Activated T-helper 1 cell treated with anti-CD3 and anti-CD28 coated beads, Interleukin-2, amount 50 U/mL, for 16 hours (primary cell): ENCODE measurements at places on chromosomes 11 and 22.

DNA sequence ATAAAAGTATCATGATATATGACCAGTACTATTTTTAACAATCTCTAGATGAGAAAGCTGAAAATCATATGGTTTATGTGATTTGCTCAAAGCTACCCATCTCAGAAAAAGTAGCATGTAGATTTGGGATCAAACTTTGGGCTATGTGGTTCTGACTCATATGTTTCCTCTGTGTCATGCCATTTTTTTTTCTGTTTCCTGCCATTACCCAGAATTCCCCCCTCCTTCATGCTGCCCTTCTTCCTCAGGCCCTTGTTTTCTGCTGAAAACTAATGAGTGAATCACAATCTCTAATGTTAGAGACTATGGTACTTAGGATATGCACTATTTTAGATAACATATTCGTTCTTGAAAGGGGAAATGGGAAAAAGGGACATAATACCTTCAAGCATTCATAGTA lies 80.7 kb downstream of the JRKL start:
- DNase-seq: no peak

DNA sequence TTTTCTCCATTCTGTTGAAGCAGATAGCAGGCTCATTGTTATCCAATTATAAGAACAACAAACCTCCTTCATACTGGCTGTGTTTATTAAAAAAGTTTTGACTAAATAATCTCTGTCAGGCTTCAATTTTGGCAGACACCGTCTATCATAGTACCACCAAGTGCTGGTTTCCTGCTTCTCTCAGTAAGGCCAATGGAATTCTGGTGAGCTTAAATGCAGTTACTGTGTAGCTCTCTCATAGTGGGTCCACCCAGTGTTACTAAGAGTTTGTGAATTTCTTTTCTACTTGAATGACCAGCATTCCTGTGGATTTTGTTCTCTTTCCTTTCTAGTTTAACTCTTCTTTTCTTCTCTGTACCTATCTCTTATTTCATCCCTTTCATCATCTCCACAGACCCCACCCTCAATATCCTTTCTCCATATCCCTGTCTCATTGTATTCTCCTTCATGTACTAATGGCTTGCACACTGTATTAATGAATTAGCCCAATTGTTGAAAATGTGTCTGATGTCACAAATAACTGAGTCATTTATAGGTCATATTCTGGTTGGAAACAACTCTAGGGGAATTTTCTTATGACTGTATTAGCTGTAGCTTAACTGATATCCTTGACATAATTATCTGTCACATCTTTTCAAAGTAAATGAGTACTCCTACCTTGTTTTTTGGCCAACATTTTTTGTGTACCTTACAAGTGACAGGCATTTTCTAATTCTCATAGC lies 372.1 kb downstream of the FAT3 start:
- DNase-seq: no peak

GRCh38 chr11:122963961-122964360 lies 17.7 kb downstream of the BSX start:
- no peak for DNase-seq

DNA sequence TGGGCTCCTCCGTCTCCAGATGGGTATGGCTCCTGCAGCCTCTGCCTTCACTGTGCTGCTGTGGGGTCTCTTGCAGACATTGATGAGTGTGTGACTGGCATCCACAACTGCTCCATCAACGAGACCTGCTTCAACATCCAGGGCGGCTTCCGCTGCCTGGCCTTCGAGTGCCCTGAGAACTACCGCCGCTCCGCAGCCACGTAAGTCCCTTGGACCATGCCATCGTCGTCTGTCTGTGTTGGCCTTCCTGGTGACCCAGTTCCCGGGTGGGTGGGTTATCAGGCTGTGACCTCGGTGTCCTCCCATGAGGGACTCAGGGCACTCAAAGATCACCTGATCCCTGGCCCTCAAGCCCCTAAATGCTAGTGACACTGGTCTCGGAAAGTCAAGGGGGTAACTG lies 47.7 kb downstream of the FBLN1 start:
- DNase-seq: no peak

DNA sequence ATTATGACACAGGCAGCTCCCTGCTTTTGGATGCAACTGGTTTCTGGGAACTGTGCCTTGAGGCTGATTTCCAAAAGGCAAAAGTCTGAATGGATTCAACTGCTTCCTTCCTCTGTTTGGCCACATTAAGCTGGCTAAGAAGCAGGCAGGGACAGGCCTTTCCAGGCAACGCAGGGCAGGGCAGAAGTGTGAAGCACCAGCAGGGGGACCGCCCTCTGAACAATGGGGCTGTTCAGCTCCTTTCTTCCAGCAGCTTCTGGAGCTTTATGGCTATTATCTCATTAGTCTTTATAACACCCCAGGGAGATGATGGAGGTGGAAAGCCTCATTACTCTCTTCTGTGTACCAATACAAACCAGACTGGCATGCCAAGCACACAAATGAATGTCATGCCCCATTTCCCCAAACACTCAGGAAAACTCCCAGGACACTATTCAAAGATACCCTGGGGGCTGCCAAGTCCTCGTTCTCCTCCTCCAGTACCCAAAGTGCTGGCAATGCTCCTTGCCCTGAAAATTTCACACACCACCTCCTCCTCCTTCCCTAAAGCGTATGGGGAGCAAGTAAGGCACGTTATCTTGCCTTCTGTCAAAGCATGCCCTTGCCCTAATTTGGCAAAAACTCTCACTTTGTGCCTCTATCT lies 21.3 kb downstream of the MORC2 start:
- DNase-seq: no peak

GRCh38 chr11:90846628-90847027 lies 623.8 kb upstream of the CHORDC1 start:
- DNase-seq: no peak

- DNase-seq: no peak
These were observed 29.1 kb downstream of the BRD1 start for GRCh38 chr22:49798486-49799151.

GRCh38 chr11:96001037-96001436 lies 77.1 kb upstream of the MTMR2 start:
- no peak for DNase-seq

DNA sequence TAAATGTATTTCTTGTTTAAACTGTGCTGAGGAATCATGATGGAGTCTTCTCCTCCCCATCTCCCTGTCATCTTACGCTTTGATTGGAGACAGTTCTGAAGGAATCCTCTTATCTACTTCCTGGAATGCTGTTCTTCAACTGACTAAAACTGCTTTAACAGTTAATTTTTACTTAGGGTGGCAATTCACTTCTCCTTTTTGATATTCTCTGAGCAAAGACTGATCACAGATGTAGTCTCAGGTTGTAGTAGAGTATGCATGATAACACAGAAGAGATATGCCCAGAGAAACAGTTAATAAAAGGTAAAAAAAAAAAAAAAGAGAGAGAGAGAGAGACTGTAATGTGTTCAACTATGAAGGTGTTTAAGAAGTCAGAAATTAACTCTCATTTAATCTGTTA lies 1.4 kb upstream of the CASP5 start:
- no peak for DNase-seq

DNA sequence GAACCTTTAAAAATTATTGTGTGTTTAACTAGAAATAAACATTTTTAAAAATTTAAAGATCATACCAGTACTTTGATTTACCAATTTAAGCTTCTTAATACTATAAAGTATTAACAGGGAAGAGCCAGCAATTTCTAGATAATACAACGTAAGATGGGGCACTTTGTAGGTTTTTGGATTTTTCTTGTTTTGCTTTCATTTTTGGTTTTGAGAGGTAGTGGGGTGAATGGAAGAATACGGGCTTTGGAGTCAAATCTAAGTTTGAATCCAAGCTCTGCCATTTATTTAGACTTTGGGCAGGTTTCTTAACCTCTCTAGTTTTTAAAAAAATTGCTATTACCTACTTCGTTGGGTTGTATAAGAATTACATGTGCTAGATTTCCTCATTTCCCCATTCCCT lies 44.9 kb downstream of the CSTPP1 start:
- DNase-seq: no peak

DNA sequence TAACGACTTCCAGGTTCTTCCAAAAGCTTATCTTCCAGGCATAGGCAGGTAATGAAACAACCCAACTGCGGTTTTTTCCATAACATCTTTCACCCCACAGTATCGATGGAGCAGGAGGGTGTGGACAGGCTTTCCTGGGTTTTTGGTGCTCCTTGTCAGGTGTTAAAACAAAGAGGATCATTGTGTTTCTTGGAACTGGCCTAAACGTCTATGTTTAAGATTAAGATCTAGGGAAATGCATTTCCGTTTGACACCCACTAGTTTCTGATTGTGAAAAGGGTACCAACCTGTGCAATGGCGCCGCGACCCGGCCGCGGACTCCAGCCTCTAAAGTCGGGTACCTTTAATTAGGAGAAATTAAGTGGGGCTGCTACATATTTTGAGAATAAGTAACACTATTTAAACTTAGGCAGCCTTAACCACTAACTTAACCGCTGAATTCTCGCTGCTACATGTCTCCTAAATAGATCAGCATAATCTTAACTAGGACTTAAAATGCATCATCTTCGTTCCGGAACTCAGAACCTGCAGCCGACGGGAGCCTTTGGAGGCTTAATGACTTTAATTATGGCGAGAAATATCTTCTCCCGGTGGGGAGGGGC lies 31.5 kb downstream of the C22orf31 start:
- no peak for DNase-seq

DNA sequence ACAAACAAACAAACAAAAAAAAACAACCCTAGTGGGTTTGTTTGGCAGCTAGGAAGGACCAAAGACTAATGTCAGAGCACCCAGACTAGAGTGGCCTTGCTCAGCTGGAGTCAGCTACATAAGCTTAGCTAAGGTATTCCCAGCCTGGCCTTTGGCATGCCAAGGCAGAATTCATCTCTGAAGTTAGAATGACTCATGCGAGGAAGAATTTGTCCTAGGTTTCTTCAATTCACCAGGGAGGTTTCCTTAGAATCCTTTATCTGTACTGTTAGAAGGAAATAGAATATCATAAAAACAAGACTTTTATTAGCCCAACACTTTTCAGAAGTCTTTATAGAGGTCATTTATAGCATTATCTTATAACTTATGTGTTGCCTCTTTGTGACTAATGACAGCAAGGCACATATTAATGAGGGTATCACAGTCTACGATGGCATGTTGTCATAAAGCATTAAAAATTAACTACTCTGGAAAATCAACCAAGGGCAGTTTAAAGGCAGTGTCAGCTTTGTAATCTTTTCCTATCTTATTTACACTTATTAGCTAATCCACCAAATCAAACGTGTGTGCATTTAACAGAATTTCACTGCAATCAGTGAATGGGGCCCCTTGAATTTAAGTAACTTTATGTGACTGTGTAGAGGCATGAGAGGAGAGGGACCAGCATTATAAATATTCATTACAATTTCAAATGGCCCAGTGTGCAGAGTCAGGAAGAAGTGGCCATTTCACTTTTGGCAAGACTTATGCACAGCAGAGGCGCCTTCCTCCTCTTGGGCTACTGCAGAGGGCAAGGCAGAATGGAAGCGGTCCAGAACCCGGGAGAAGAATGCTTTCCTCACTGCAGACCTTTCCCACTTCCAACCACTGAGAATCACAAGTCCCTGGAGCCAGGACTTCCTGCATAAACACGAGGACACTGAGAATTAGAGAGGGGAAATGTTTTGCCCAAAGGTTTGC lies 36.3 kb downstream of the SLC5A1 start:
- no peak for DNase-seq

- no peak for DNase-seq
These were observed 9.6 kb upstream of the C1QTNF6 start for GRCh38 chr22:37197451-37198257.

GRCh38 chr11:87203907-87204602 lies 166.3 kb downstream of the TMEM135 start:
- no peak for DNase-seq

GRCh38 chr11:1404461-1405185 lies 14.9 kb downstream of the BRSK2 start:
- DNase-seq: no peak

GRCh38 chr11:104275992-104276391 lies 112.0 kb upstream of the PDGFD start:
- no peak for DNase-seq

DNA sequence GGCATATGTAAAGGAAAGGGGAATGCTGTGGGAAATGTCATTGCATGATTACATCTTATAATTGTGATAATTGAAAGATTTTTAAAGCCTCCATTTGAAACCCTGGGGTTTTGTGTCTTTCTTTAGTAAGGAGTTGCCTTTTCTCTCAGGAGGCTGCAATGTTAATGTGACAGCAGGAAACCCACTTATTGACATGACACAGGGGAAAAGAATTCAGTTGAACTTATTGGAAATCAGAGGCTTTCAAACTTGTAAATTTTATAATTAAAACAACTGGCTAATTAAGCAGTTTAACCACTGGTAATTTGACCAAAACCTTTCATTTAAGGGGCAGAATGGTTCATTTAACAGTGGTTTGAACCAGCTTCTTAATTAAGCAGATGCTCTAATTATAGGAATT lies 31.2 kb downstream of the MRPL48 start:
- DNase-seq: no peak
